ENCODE measurements at places on chromosomes 11 and 22. TPM values are rescaled to one million over a fixed set of nuclear protein-coding genes. Genes with fewer than 3 reads are reported as not detected.

GRCh38 chr11:69484427-69485259, 3.2 kb downstream of the LINC01488 start:
- DNase-seq, result no peak

- DNase-seq, result no peak
These were observed 27.8 kb upstream of the ROBO3 start for GRCh38 chr11:124837491-124837856.

JHY gene
- 6.4 TPM for total RNA-seq

- no peak for DNase-seq
These were observed 1102.8 kb downstream of the BRD1 start for GRCh38 chr22:48724899-48725298.

DNA sequence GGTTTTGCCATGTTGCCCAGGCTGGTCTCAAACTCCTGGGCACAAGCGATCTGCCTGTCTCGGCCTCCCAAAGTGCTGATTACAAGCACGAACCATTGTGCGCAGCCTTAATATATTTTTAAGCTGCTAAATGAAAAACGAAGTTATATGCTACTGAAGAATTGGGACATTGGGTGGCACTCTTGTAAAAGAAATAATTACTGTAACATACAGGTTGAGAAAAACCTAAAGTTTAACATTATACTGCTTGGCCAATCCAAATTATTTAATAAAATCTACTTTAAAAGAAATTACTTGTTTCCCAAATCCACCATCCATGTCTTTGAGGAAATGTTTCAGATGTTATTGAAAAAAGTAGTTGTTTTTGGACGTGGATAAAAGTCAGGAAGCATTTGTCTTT, 37.9 kb upstream of the ARHGAP32 start:
- no peak for DNase-seq

Measured in sigmoid colon (tissue), 7 donors.